ENCODE measurements at places on chromosomes 3 and 15. TPM values are rescaled to one million over a fixed set of nuclear protein-coding genes. Genes with fewer than 3 reads are reported as not detected.

- DNase-seq = no peak
Observed at GRCh38 chr3:37935756-37936666, 54.6 kb upstream of the VILL start.

The GNB4 gene
- 0.16 TPM for polyA plus RNA-seq

DNA sequence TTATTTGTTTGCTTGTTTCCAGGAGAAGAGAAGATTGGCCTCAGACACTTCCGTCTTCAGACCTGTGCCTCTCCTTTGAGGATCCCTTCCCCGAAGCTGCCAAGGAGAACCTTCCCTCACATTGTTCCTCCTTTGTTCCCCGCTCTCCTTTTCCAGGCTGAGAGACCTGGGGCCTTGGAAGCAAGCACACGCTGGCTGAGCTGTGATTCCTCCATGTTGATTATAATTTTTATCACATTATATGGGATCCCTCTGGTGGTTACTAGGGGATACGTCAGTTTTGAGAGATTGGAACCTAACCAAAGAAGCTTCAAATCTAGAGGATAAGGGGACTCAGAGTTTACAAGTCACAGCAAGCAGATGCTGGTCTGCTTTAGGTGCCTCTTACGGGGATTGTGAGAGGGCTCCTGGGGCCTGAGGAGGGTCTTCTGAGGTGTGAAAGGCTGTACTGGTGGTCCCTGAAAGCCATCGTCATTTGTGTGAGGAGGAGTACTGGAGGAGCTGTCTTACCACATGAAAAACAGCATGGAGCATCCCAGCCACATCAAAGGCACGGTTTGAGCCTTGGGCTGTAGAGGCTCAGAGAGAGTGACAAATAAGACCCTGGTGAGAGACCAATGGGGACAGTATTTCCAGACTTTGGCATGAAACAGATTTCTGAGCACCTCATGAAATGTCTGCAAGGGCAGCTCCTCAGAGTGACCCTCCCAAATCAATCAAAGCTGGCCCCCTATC, 760.1 kb upstream of the CFAP20DC start:
- no peak for DNase-seq

The ITIH1 gene
- polyA plus RNA-seq = not detected

DNA sequence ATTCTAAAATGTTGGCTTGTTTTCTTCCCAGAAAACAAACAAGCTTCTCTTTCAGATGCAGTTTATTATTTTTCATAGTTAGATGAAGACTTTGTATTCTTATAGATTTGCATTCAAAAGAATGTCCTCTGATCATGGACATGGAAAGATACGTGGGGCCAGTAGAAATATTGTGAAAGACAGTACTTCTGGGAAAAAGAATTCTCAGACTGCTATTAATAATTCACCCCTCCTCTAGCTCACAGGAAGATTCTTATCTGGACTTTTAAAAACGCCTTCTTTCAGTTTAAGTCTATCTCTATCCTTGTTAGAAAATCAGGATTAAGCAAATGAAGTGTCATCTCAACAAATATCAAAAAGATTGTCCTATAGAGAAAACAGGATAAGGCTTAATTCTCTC, 514.1 kb upstream of the ADAMTS9 start:
- no peak for DNase-seq

- DNase-seq = no peak
Observed at GRCh38 chr3:17050071-17050470, 165.3 kb downstream of the PLCL2 start.

DNA sequence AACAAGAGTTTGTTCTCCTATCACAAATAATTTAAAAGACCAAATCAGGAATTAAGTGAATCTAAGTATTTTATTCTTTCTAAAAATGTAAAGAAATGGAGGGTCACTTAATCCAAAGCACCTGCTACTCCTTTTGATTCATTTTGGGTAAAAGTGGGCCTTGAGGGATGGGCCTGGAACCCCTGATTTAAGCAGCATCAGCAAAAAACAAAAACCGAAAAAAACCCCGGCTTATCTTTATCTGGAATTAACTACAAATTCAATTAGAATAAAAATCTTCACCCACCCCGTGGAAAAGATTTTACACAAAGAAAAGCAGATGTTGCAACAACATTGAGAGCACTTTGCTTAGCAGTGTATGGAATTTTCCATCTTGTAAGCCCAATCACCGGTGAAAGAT, 1018.2 kb downstream of the MCTP2 start:
- DNase-seq = no peak

The SI gene
- not detected for polyA plus RNA-seq

DNA sequence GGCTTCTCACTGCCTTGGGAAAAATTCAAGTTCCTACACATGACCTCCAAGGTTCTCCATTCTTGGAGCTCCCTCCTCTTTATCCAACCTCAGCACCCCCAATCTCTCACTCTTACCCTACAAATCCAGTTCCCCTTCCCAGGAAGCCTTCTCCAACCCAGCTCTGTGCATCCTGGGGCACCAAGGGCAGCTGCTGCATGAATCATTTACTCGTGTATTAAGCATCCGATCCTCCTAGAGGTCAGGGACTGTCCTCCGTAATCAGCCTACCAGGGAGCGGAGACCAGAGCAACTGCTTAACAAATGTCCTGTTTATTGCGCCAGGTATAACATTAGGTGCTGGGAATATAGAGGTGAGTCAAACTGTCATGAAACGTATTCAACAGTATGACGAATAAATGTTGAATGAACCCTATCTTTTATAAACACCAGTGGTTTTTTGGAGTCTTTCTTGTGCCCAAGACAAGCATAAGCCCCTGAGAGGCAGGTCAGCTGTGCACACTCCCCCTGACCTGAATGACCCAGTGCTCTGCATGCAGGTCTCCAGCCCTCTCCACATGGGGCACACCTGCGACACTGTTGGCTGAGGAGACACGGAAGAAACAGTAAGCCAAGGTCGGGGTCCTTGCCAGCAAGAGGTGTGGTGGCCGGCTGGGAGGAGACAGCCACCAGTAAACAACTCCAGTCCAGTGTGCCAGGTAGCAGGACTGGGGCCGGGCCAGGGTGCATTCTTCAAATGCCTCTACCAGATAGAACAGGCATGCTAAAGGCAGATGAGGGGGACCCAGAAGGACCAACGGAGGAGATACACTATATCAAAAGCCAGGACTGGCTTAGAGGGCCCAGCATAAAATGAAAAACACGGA, 27.6 kb downstream of the ANP32A start:
- DNase-seq = no peak

The NRROS gene
- 3.5 TPM for polyA plus RNA-seq

The LRRIQ4 gene
- not detected for polyA plus RNA-seq

DNA sequence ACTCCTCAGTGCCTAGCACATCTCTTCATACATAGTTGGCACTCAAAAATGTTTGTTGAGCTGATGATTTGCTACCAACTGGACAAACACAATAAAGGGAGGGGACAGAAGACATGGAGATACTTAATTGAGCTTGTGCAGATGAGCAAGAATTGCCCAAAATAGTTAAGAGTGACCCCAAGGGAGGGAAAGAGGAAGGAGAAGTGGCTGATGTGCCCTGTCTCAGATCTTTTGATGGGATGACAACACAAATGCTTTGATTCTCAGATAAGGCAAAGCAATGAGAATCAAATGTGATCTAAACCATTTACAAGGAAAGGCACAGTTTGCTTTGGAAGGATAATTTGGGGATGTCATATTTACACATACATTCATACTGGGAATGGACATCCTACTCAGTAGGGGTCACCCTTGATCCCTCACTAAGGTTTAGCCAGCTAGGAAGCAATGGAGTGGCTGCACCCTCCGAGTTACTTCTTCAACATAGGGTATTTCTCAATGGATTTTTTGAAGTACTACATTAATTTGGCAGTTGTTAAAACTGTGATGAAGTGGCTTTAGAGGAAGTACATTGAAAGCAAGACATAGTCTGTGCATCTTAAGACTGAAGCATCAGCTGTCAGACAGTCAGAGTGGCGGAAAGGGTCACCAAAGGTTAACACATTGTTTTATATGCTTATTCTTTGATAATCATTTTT, 21.9 kb upstream of the SSR3 start:
- no peak for DNase-seq

- DNase-seq = no peak
Observed at GRCh38 chr3:43087249-43087776, 18.6 kb downstream of the POMGNT2 start.

The ADAMTS9 gene
- polyA plus RNA-seq = not detected

DNA sequence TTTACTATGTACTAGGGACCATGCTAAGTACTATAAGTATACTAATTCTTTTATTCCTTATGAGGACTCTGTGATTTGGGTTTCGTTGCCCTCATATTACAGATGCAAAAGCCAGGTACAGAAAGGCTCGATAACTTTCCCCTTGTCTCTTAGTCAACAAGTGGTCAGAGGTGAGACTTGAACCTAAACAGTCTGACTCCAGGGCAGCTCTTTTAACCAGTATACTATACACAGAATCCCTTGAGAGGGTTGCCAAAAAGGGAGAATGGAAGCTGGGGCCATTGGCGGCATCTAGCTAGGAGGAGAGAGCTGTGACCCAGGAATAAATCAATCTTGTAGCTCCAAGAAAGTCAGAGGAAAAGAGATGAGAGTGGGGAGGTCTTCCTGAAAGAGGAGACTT, 92.4 kb downstream of the TOP2B start:
- DNase-seq = no peak

GRCh38 chr15:32873284-32874114, 155.7 kb downstream of the GREM1 start:
- no peak for DNase-seq

DNA sequence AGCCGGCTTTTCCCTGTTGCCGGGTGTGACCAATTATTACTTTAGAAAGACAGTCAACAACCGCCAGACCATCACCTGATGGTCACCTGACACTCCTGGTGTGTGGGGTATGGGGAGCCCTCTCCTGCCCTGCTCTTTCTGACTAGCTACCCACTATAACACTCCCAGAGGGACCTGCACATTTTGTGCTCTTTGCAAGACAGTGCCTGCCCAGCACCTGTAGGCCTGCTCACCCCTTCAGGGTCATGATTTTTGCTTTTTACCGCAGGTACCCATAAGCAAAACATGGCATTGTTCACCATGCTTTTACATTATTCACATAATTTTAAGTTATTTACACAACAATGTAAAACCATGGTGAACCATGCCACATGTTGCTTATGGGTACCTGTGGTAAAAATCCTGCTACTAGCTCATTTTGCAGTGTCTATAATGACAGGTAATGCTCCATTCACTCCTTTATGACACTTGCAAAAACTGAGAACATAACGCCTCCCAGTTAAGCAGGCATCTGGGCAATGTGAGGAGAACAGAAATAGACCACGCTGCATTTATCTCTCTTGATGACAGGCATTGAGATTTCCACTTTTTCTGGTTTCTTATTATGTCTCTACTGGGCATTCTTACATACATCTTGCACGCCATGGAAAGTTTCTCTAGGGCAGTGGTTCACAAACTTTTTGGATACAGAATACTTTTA, 9.9 kb downstream of the CCRL2 start:
- DNase-seq = no peak

DNA sequence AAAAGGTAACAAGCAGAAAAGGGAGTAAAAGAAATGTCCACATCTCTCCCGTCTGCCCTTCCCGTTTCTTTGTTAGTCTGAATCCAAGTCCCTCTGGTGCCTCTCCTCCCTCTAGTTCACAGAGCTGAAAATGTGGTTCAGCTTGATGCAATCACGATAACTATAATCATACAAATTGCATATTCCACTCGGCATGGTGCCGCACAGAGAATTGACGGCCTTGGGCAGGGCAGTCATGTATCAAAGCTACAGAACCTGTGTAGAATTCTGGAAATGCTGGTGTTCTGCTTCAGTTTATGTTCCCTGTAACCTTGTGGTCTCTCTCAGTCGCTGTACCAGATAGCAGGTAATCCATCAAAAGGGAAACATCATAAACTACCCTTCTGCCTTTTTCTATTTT, 562.9 kb upstream of the CBLB start:
- DNase-seq = no peak

- no peak for DNase-seq
Observed at GRCh38 chr15:60708684-60709083, 229.7 kb upstream of the ICE2 start.

DNA sequence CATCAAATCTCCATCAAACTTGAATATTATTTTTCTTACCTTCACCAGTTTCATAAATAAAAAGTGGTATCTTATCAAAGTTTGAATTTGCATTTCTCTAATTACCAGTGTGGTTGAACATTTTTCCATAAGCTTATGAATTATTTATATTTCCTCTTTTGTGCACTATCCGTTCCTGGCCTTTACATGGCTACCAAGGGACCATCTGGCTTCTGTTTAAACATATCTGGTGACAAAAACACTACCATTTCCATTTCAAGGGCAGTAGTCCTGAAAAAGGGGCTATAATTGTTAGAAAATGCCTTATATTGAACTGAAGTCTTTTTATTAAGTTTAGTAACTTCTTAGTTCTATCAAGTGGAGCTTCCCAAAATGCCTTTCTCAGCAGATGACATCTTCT, 44.3 kb upstream of the TM4SF4 start:
- DNase-seq = no peak

GRCh38 chr3:33312361-33312760, 35.1 kb downstream of the FBXL2 start:
- DNase-seq = no peak

- no peak for DNase-seq
Observed at GRCh38 chr15:99578809-99579208, 13.0 kb downstream of the MEF2A start.

The SOX2 gene
- not detected for polyA plus RNA-seq

DNA sequence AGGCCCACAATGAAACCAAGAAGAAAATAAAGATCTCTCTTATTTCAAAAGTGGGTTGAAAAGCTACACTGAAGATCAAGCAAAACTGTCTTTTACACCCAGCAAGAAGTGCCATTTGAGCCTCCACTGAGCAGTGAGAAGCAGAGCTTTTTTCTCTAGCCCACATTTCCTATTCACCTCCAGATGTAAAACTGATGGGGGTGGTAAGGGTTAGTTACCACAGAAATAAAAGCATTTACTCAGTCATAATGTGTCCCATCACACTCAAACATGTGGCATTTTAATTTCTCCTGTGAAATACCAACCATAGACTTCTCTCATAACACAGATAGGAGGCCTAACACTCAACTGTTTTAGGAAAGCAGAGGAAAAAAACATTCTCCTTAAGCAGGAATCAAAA, 21.0 kb downstream of the IFT57 start:
- DNase-seq = no peak

- DNase-seq = no peak
Observed at GRCh38 chr3:71564361-71564760, 19.2 kb downstream of the FOXP1 start.

GRCh38 chr3:177591379-177591778, 394.1 kb upstream of the TBL1XR1 start:
- DNase-seq = no peak

- no peak for DNase-seq
Observed at GRCh38 chr3:69748503-69748902, 9.2 kb downstream of the MITF start.

GRCh38 chr3:170531657-170532335, 54.1 kb downstream of the SLC7A14 start:
- DNase-seq = no peak

DNA sequence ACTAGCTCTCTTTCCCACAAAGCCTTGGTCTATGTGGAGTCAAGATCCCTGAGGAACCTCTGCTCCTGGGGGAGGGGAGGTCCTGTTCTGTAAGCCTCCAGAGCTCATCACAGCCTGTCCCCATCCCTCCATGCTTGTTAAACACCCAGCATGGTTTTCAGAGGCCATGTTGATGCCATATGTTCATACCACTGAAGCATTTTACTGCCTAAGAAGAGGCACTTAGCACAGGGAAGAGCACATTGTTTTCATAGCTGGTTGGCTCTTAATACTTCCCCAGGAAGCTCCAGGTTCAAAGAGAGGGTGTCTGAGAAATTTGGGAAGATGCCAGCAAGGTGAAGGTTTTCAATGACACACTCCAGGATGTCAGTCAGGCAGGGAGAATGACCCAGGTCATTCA, 25.6 kb downstream of the CPNE4 start:
- DNase-seq = no peak

The FSD2 gene
- 0.16 TPM for polyA plus RNA-seq
